ENCODE measurements at places on chromosomes 11 and 22. TPM values are rescaled to one million over a fixed set of nuclear protein-coding genes. Genes with fewer than 3 reads are reported as not detected.
A peak's percentile ranks its signal among the peaks of the same experiment; 100 is the strongest.

DNA sequence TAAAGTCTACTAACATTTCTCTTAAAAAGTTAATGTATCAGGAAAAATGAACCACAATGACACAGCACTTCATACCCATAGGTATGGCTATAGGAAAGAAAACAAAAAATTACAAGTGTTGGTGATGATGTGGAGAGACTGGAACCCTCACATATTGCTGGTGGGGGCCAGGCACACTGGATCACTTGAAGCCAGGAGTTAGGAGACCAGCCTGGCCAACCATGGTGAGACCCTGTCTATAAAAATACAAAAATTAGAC lies 26.7 kb downstream of the TCF20 start:
- no peak for ATAC-seq

GRCh38 chr11:125165111-125165842 lies 726 bp downstream of the PKNOX2 start:
- ATAC-seq, result peak; percentile 42

- peak; percentile 35 for ATAC-seq
Observed at GRCh38 chr11:101127197-101127698, 2.4 kb downstream of the PGR start.

DNA sequence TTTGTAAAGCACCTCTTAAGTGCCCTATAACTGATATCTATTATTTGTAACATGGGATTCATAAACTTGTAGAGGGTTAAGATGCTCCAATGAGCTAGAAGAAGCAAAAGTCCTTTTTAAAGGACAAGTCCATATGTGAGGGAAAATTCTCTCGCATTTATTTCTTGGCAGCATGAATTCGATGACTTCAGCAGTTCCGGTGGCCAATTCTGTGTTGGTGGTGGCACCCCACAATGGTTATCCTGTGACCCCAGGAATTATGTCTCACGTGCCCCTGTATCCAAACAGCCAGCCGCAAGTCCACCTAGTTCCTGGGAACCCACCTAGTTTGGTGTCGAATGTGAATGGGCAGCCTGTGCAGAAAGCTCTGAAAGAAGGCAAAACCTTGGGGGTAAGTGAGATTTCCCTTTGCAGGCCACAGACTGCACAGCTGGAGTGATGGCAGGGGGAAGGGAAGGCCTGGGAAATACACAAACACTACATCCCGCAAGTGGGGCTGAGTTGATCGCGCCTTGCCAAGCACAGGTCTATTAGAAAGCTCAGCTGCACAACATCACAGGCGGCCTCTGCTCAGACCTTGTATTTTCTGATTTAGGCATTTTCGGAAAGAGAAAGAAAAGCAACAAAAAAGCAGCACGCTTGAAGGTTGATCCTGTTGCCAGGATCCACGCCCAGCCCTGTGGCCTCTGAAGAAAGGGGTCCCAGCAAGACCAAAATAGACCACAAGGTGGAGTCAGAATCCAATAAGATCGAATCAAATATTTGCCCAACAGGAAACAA lies 1.5 kb downstream of the MS4A8 start:
- no peak for ATAC-seq

DNA sequence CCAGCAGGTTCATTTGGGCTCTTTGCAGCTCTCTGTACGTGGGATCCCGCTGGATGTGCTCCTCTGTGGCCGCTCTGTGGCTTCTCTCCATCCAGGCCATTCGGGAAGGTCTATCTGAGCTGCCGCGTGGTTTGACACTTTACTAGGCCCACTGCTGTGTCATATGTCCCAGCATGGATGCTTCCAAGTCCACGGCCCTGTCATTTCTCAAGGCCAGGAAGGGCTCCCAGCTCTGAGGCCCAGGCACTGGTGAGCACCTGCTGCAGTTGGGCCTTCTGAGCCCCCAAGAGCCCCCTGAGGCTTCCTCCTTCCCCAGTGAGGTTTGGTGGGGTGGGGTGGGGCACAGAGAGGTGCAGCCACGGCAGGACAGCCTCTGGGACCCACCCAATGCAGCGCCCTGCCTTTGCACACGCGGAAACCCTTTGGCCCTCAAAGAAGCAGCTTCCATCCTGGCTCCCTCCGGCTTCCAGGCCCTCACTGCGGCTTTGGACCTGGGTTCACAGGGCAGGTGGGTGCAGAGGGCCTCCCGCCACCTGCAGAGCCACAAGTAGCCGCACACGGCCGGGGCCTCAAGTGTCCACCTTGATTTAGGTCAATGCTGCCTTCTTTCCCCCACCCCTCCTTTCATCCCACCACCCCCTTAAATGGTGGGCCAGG lies 44.5 kb upstream of the FGF3 start:
- ATAC-seq, result no peak

PGR gene
- total RNA-seq, result 0.12 TPM

OR6T1 gene
- not detected for total RNA-seq

PANX3 gene
- not detected for total RNA-seq

FOLR2 gene
- total RNA-seq, result 0.24 TPM

CTNND1 gene
- 323 TPM for total RNA-seq

VSIG2 gene
- total RNA-seq, result 8.8 TPM

LARGE1 gene
- 6.2 TPM for total RNA-seq

OR8A1 gene
- total RNA-seq, result not detected

Measured in esophagus mucosa (tissue), 1 donor.